ENCODE measurements at places on chromosomes 7 and 10.

DNA sequence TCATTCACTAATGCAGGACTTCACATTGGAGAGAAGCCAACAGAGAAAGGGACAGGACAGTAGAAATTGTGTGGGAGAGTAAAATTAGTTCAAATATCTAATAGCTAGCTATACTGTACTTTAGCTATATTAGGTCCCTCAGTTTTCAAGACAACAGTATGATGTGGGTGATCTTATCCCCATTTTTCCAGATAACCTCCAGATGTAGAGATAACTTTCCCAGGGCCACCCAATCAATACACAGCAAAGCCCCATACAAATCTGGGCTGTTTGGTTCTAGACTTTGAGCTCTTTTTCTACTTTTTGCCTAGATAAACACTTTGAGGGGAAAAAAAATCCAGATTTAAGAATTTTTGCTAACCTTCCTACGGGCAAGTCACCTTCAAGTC lies 482 bp upstream of the CLDN12 start:
- no peak for DNase-seq

DNA sequence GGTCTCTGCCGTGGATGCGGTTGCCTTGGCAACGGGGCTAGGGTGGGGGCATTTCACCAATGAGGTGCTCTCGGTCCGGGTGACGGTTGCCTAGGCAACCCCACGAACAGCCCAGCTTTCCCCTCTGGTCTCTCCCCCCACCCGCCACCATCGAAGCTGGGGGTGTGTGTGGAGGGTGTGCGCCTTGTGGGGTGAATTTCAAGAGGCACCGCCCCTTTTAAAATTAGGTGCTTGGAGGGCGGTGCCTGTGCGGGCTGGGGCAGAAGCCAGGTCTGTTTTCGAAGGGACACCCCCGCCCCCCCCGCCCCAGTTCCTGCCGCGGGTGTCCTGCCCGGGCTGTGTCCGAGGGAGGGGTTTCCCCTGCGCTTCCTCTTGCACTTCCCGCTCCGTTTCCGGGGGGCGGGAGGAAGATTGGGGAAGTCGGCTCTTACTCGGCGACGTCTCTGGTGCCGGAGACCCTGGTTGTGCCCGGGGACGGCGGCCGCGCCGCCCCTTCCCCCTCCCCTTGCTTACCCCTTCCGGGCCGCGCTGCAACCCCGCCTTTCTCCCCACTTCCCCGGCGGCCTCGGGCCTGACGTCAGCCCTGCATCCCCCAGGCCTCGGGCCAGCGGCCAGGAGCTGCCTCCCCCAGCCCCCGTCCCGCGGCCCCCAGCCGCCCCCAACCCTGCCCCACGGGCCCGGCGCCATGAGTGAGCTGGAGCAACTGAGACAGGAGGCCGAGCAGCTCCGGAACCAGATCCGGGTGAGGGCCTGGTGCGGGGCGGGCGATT lies 2.2 kb downstream of the GNB2 start:
- DNase-seq: peak; percentile 76

- DNase-seq: no peak
Measured at GRCh38 chr7:41313171-41313570, 389.7 kb downstream of the INHBA start.

DNA sequence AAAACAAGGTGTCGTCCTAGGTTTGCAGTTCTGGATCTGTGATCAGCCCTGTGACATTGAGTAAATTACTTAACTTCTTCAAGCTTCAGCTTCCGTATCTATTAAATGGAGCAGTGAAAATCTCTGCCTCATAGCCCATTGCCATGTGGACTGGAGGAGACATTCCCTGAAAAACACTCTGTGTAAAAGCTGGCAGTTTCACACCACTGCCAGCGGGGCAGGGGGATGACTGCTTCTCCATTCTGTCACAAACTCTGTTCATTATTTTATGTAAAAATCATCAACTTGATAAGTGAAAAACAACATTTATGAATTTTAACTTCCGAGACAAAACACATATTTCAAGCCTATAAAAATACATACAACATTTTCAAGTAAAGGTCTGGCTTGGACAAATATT lies 234.7 kb downstream of the BMPER start:
- no peak for DNase-seq

- no peak for DNase-seq
Measured at GRCh38 chr10:6986927-6987326, 406.9 kb upstream of the PRKCQ start.

GRCh38 chr10:92075829-92076228 lies 152.3 kb downstream of the BTAF1 start:
- DNase-seq: no peak

- no peak for DNase-seq
Measured at GRCh38 chr10:60518745-60519144, 129.1 kb upstream of the ANK3 start.

DNA sequence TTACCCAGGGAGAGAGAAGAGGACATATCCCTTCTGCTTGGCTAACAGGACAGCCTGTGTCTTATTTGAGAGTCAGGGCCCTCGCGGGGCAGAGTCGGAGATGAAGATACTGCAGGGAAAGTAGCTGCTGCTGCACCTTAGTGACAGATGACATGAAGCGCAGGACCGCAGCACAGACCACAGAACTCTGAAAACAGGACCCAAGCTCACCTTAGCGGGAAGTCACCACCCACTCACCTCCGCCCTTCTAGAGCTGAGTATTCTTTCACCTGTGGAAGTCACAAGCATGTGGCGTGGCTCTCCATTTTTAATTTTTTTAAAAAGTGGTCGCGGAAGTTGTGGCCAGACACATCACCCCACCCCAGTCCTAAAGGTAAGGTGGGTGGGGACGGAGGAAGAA lies 191.4 kb downstream of the FAM107B start:
- DNase-seq: peak; percentile 52

GRCh38 chr10:14601872-14602725 lies 172.6 kb downstream of the FAM107B start:
- DNase-seq: no peak

- DNase-seq: no peak
Measured at GRCh38 chr7:29449569-29450260, 113.9 kb upstream of the PRR15 start.

- no peak for DNase-seq
Measured at GRCh38 chr7:134209322-134210015, 82.3 kb downstream of the LRGUK start.

- DNase-seq: no peak
Measured at GRCh38 chr10:44022203-44022602, 362.7 kb downstream of the CXCL12 start.

DNA sequence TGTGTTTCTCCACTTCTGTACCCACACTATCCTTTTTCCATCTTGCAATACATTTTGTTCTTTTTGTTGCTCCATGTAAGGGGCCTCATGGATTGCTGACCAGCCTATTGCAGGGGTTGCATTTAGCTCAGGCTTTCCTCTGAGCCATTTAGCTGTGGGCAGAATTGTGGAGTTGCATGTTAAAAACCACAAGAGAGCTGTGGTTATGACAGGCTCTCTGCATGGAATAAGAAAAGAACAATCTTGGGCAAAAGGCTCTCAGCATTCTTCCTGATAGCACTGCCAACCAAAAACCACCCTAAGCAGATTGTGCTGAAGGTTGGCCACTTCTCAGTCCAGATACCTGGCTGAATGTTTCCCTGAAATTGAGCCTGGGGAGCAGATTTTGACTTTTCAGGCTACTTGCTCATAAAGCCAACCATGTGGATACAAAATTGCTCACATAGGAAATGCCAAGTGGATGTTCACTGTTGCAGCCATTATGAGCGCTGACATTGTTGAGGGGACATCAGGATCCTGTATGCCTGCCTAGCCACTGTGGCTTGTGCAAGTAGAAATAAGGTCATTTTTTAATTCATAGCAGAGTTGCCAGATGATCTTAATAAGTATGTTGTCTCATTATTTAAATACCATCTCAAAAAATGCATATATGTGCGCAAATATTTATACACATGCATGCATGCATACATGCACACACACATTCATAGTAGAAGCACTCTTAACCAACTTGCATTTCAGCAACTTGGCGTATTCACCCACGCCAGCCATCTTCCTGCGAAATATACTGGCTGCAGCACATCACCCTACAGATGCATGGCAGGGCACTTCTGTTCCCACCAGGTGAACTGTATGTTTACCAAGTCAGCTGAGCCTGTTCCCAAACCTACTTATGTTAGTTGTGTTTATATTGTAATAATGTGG lies 695.4 kb downstream of the LRMDA start:
- DNase-seq: no peak

- no peak for DNase-seq
Measured at GRCh38 chr10:16436367-16436757, 448 bp upstream of the PTER start.

DNA sequence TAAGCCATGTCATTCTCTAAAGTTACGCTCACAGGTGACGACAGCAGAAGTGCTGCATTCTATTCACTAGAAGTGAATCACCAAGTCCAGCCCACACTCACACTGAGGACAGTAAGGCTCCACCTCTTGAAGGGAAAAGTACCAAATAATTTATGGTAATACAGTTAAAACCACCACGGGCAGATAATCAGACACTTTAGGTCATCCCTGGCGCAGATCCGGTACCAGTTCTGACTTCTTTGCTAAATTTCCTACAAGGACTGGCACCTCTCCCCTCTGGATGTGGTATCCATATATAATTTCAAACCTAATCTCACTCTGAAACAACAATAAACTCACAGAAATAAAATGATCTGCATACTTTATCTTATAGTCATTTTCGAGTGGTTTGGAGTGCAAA lies 954.7 kb upstream of the GHITM start:
- DNase-seq: no peak

DNA sequence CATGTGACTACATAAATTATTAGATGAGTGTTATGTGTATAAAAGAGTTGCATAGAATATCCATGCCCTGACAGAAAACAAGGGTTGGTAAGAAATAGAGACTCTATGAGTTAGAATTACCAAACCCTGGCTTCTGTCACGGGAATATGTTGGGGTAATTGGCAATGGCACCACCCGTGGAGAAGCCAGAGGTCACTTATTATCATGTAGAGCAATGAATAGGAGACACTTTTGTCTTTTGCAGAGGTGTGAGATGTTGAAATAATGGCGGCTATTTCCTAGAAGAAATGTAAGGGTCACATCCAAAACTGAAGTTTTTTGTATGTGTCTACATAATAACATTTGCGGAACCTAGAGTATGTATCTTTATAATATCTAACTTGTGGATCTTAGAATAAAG lies 35.3 kb downstream of the ABCB5 start:
- no peak for DNase-seq

DNA sequence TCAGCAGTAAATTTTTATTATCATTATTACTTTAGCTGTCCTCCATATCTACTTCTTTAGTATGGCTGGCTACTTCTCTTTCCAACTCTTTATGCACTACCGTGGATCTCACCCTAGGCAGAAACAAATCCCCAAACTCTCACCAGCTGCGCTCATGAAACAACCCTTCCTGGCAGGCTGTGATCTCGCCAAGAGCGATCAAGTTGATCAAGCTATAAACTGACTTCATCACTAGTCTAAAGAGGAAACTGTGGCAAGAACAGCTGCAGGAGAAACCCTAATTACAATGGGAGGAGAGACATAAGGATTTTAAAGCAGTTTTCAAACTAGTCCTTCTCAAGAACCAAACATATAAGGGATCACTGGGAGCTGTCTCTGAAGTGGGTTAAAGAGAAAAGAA lies 160.5 kb upstream of the PRSS58 start:
- DNase-seq: no peak

DNA sequence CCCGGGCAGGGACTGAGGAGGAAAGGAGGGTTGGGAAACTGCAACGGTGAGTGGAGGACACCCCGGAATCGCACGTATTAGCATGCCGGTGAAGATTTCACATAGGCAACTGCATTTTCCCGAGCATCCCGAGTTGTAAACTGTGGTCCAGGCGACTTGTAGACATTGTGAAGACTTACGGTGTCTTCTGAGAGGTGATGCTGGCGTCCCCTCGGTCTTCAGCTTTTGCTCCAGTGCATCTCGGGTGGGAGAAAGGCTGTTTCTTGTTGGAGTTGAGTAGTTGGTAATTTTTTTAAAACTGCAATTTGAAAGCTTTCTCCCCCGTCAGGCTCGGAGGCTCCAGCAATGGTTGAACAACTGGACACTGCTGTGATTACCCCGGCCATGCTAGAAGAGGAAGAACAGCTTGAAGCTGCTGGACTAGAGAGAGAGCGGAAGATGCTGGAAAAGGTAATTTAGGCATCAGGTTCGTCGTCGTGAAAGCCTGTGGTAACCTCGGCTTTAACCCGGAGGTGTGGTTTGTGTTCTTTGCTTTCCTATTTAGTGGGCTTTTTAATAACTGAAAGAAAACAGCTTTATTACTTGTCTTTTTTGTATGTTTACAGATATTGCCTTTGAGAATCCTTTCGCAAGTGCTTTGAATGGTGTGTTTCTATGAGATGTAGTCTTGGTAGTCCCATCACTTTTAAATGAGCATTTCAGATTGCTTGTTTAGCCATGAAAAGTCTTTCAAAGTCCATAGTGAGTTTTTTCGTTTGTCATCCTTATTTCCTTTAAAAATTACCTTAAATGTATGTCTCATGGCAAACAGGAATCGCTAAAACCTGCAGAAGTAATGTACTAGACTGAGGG lies 687 bp downstream of the HELLS start:
- no peak for DNase-seq

GRCh38 chr10:125549653-125550052 lies 133.3 kb downstream of the TEX36 start:
- DNase-seq: no peak

GRCh38 chr10:54653518-54653917 lies 147.5 kb downstream of the PCDH15 start:
- DNase-seq: no peak

GRCh38 chr10:95815701-95816240 lies 59.8 kb downstream of the ENTPD1 start:
- no peak for DNase-seq

DNA sequence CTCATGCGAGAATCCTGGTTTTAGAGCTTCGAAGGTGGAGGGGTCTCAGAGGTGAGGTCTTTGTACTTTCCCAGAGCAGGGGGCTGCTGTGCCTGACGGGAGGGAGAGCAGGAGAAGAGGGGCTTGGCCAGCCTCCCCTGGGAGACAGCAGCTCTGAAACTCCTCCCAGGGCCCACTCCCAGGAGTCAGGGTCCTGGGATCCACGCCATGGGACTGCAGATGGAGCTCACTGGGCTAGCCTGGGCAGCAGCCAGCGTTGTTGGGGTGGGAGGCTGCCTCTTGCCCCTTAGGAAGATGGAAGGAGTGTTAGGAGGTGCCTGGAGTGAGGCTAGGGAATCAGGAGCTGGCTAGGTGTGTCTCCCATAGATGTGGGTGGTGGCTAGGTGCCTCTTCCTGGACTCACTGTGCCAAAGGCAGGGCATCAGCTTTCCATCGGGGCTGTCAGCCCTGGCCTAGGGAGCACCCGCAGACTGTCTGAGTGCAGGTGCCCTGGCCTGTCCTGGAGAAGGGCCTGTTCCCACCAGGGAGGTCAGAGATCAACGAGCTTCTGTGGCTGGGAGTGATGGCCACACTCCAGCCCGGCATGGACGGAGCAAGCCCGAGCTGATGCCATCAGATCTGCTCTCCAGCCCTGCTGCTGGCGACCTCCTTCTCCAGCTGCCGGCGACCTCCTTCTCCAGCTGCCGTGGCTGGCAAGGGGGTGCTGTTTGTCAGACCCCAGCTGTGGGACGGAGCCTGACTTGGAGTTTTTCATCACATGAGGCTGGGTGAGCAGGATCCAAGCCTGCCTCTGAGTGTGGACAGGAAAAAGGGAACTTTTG lies 111.3 kb downstream of the PTPN20 start:
- no peak for DNase-seq
